ENCODE measurements at places on chromosomes 13 and 19.

DNA sequence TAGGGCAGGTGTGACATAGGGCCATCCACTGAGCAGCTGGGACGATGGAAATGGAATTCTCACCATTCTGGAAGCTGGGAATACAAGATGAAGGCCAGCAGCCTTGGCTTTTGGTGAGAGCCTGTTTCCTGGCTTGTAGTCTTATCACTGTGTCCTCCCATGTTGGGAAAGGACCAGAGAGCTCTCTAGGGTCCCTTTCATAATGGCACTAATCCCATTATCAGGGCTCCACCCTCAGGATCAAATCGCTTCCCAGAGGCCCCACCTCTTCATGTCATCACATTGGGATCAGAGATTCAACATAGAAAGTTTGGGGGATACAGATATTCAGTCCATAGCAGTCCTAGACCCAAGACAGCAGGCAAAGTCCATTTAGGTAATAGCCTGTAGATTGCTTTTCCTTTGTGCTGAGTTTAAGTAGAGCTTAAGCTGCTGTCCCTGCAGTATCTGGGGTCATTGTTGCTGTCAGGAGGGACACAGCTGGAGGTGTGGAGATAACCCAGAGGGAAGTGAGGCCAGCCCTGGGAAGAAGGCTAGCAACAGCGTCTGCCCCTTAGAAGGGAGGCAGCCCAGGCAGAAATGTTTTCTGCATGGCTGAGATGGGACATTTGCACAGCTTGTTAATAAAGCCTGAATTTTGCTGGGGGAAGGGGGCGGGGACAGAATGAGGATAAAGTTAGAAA is 136.5 kb upstream of the GPR12 start:
- no peak for DNase-seq

- no peak for DNase-seq
Measured at GRCh38 chr19:35208121-35208520, 20.4 kb downstream of the FAM187B start.

DNA sequence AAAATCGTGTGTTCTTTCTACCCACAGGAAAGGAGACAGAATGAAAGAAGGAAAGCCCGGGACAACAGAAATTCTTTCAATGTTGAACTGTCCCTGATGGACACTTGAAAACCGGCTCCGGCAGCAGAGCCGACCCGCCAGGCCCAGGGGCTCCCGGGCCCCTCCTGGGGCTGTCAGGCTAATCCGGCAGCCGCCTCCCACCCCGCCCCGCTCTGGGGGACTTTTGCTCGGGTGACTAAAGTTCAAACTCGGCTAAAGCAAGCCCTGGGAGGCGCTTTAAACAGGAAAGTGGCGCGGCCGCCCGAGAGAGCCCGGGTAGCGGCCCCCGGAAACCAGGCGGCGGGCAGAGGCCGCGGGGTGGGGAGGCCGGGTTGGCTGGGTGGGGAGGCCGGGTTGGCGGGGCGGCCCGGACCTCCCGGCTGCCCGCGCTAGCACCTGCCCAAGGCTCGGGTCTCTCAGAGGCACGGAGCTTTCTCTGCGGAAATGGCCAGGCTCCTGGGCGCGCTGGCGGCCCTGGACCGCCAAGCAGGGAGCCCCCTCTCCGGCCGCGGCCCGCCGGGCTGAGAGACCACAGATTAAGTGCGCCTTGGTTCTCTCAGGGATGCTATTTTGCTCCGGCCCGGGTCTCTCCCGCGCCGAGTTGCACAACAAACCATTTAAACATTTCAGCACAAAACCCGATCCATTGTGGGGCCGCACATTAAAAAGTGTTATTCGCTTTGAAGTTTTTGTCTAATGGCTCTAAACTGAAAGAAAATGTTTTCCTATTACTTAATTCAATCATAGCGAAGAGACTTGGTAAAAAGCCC is 2.6 kb upstream of the GSX1 start:
- DNase-seq = peak; percentile 10

- DNase-seq = no peak
Measured at GRCh38 chr19:23402388-23402787, 7.1 kb upstream of the ZNF91 start.

DNA sequence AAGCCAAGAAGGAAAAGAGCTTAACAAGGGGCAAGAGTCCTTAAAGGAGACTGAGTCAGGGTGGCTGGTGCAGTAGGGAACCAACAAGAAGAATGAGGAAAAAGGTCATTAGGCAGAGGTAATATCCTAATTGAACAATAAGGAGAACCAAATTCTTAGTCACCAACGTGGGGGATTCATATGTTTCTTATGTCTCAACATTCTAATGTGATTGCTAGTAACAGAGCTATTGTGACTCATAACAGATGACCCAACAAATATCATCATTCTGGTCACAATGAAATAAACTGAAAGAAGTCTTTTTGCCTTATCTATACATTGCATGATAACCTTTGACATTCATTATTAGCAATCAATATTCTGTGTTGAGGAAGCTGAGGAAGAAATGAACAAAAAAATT is 101.6 kb downstream of the RAP2A start:
- no peak for DNase-seq

DNA sequence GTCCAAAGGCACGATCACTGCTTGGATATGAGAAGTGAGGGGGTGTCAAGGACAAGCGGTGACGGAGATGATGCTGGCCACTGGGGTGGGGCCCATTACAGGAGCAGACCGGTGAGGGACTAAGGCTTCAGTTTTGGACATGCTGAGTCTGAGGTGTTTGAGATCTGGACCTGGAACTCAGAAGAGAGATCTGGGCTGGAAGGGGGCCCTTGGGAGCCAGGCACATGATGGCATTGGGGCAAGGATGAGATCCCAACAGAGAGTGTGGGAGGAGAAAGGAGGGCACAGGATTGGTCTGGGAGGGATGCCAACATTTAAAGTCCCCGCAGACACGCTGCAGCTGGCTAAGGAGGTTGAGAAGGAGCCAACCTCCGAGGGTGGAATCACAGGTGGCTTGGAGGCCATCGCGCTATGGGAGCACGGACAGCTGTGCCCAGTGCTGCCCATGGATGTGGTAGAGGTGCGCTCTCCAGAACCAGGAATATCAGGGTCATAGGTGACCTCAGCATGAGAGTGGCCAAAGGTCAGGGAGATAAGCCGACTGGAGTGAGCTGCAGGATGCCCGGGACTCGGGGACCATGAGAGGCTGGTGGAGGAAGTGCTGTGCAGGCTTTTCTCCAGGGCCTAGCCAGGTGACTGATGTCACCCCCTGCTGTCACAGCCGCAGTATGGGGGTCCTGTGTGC is 21.8 kb downstream of the DHRS12 start:
- no peak for DNase-seq

DNA sequence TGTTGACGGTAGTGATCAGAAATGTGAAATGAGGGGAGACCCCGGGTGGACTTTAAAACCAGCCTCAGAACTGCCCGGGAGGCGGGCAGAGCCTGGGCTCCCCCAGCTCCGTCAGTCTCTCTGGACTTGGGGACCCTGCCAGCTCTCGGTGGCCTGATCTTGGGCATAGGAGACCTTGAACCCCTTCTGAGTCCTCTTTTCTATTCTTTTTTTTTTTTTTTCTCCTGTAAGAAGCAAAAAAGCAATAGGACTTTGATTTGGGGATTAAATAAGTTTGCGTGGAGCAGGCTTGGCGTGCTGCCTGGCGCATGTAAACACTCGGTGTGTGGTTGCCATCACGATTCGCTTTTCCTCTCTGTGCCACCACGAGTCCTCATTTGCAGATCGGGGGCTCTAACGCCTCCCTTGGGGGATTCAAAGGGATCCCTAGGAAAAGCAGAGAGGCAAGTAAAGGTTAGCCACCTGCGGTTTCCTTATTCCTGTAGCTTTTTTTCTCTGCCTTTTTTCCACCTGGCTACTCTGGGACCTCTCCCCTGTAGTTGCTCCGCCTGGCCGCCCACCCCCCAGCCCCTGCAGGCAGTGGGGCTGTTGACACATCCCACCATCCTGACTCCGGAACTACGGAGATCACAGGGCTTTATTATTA is 1.3 kb downstream of the SAFB start:
- DNase-seq = no peak

GRCh38 chr19:47158879-47159503 is 28.4 kb downstream of the SAE1 start:
- peak; percentile 26 for DNase-seq

DNA sequence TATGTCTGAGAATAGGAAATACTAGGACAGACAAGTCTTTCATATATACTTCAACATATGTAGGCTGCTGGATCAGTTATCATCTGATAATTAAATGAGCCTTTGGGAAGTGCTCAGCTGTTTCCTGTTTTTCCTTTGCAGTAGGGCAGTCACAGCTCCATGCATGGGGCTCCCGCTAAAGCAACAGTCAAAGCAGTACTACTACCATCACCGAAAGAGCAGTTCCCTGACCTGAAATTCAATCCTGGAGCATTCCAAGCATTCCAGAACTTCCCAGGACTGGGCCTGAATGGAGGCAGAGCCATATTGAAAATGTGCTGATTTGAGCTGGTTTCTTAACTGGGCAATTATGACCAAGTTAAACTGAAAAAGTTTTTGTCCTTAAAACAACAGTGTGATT is 20.5 kb downstream of the MICU2 start:
- DNase-seq = no peak

DNA sequence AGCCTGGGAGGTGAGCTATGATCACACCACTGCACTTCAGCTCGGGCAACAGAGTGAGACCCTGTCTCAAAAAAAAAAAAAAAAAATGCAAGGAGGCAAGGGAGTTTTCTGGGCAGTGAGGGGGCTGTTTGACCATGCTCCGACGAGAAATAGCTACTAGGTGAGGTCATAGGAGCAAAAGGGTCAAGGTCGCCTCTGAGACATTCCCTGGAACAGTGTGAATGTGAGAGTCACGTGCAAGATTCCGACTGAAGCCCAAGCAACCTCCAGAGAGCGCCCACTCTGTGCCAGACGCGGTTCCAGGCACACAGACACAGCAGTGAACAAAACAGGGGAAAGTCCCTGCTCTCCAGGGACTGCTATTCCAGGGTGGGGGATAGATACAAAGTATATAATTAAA is 2.5 kb downstream of the ZNRF4 start:
- DNase-seq = no peak

DNA sequence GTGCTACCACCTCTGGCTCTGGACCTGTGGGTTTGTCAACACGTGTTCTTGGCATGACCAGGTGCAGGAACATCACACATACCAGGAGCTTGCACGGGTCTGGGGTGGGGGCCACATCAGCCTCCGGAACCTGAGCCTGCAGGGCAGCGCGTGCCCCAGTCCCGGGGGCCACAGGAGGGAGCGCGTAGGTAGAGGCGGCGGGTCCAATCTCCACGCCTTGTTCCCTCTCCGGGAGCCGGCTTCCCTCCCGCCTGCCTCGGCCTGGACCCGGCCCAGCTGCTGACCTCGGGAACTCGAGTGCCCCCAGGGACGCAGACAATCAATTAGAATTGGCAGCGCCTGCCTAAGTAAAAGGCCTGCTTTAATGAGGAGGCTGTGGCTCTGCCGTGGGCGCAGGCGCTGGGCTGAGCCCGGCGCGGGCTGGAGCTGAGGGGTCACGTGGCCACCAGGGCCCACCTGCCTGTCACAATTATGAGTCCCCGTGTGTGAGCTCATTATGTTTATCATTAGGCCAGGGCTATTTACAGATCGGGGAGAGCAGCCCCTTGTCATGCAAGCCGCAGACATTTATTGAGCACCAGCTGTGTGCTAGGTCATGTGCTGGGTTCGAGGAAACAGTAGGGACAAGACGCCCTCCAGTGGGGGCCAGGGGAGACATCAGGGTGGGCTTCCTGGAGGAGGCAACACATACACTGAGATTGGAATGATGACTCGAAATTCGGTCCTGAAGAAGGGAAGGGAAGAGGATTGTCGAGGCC is 32.2 kb upstream of the TNFAIP8L1 start:
- no peak for DNase-seq

GRCh38 chr19:19642506-19643157 is 825 bp downstream of the GMIP start:
- DNase-seq = peak; percentile 52

DNA sequence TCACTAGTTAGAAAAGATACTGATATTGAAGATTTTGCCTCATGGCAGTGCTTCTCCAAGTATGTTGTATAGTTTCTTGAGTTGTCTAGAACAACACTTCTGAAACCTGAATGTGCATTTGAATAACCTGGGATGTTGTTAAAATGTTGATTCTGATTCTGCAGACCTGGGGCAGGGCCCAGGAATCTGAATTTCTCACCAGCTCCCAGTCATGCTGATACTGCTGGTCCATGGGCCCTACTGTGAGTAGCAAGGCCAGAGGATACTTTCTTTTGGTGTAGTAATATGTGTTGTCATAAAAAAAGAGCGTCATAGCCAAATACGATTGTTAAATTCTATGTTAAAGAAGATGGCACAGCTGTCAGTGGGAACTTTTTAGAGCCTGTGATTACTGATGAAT is 41.6 kb upstream of the C1QTNF9 start:
- no peak for DNase-seq

GRCh38 chr13:91168386-91168711 is 179.1 kb upstream of the MIR17HG start:
- no peak for DNase-seq

DNA sequence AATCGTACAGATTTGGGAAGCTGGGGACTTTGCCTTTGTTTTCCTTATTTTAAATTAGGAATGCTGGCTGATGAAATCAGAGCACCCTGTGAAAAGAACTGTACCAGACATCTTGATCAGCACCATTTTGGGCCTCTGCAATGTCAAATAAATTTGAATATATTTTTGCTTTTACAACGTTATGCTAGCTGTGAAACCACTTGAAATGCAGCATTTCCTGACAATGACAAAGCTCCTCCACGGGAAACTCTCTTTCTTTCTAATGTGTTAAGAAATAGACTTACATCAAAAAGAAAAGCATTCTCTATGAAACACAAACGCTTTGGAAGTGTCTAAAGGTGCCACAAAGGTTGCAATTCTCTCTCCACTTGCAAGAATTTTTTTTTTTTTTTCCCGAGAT is 47.1 kb upstream of the MAP3K10 start:
- DNase-seq = peak; percentile 17

- DNase-seq = no peak
Measured at GRCh38 chr19:35306473-35307246, 14.7 kb downstream of the MAG start.

- no peak for DNase-seq
Measured at GRCh38 chr19:15640294-15640903, at the start of gene CYP4F3. Gene CYP4F3, plus strand, starts transcription at chr19:15640897. Its CDS starts 519 bp downstream, at chr19:15641416.

GRCh38 chr19:35272122-35272719 is 3.5 kb downstream of the USF2 start:
- DNase-seq = no peak

DNA sequence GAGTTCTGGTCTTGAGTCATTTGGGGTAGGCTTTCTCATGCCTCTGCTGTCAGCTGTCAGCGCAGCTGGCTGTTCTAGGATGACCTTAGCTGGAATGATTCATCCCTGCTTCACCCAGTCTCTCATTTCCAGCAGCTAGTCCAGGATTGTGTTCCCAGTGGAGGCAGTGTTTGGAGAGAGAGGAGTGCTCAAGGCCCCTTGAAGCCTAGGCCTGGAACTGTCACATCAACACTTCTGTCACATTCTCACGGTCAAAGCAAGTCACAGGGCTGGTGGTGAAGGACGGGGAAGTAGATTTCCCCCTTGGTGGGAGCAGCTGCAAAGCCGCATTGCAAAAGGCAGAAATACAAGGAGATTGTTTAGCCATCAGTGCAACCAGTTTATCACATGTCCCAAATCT is 15.2 kb downstream of the TPT1 start:
- DNase-seq = no peak
